ENCODE measurements at places on chromosomes 6 and 20.

DNA sequence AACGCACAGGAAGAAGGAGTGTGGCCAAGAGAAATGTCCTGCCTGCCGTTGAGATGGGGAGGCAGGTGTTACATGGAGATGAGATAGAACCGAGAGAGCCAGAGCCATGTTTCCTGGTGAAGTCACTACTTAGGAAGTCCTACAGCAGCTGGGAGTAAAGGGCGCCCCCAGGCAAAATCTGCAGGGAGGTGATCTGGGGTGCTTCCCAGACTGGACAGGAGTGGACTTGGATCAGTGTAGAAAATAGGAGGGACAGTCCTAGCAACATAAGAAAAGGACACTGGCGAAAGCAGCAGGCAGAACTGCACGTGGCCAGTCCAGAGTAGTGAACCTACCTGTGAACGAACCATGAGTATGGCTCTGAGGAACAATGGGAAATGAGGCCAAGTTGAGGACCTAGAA lies 85.3 kb downstream of the CD164 start:
- no peak for DNase-seq

- no peak for DNase-seq
Measured at GRCh38 chr20:32134026-32134425, 24.5 kb downstream of the TM9SF4 start.

- no peak for DNase-seq
Measured at GRCh38 chr6:106247293-106247692, 78.3 kb downstream of the ATG5 start.

DNA sequence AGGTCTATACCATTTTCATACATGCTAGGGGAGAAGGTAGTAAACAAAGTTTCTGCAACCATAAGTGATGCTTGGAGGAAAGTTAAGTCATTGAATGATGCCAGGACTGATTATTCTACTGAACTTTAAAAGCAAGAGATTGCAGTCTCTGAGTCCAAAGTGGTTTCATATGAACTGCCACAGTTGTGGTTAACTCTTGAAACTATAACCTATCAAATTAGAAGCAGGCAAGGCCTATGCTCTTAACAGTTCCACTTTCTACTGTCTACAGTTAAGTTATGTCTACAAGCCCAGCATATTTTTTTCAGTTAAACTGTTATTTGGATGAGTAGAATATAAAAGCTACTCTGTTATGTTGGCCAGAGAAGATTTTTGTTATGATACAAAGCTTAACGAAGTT lies 326.5 kb upstream of the RUNX2 start:
- DNase-seq = peak; percentile 94

DNA sequence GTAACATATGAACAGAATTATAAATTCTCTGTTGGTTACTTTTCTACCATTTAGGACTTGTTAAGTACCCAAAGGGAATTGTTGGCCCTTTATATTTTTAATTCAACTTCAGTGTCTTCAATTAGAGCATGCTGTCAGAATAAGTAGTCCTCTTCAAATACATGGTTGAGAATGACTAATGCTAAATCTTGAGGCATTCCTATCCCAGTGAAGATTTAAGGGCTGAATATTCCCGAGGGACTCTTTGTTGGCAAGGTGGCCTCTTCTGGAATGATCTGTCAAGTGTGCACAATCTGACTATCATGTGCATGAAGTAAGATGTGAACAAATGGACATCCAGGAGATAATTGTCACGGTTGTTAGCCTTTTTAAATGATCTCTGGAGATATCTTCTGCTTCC lies 421.7 kb downstream of the BMP2 start:
- DNase-seq = no peak

- no peak for DNase-seq
Measured at GRCh38 chr6:14092838-14093789, 24.5 kb upstream of the CD83 start.

- no peak for DNase-seq
Measured at GRCh38 chr6:25035512-25036435, 100.0 kb upstream of the RIPOR2 start.

DNA sequence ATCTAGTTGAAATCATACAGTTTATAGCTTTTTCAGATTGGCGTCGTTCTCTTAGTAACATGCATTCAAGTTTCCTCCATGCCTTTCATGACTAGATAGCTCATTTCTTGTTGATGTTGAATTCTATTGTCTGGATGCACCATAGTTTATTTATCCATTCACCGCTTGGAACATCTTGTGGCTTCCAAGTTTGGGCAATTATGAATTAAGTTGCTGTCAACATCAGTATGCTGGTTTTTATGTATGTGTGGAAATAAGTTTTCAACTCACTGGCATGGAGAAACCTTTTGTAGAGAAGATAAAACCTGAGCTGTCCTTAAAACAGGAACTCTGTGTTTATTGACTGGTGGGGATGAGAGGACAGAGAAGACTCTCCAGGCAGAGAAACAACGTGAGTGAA lies 248.0 kb downstream of the CDC5L start:
- no peak for DNase-seq

GRCh38 chr20:9935285-9935684 lies 96.4 kb upstream of the PAK5 start:
- DNase-seq = no peak

- no peak for DNase-seq
Measured at GRCh38 chr20:10992731-10993130, 318.9 kb upstream of the JAG1 start.

DNA sequence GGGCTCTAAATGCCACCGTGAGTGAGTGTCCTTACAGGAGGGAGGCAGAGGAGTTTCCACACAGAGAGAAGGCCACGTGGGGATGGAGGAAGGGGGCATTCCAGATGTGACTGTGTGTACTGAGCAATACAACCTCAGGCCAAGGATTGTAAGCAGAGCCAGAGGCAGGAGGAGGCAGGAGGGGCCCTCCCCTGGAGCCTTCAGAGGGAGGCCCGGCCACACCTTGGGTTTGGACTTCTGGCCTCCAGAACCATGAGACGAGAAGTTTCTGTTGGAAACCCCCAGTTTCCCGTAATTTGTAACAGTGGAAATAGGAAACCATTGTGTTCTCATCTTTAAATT lies 9.3 kb upstream of the KIF25 start:
- DNase-seq = no peak

Measured in T-helper 2 cell (primary cell).